ENCODE measurements at places on chromosomes 1 and 21.

DNA sequence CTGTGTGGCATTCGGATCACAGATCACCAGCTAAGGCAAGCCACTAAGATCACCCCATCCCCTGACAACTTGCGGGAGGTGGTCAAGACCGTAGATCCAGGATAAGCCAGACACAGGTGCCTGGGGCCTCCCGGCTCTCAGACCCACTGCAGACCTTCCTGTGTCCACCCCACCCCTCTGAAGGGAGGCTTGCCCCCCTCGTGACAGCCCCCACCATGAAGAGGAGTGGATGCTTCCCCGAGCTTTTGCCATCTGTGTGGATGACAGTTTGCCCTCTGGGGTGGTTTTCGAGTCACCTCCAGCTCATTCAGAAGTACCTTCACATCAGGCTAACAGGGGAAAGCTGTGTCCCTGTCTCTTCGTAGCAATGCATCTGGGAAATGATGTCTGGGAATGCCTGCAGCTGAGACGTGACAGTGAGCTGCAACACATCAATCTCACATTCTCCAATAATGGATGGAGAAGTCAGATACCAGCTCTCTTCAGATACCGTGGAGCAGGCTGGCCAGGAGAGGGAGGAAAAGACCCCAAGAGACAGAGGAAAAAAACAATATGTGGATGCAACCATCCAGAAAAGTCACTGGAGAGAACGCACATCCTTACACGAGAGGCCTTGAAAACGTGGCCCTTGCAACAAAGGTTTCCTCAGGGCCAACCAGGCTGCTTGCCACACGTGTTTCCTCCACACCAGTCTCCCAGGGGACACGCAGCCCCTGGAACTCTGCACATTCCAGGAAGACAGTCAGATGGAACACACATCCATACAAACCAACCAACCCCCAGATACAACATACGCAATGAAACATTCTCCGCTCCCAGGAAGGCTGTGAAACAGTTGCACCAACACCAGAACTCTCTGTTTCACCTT lies 20.4 kb upstream of the FHAD1 start:
- no peak for DNase-seq

DNA sequence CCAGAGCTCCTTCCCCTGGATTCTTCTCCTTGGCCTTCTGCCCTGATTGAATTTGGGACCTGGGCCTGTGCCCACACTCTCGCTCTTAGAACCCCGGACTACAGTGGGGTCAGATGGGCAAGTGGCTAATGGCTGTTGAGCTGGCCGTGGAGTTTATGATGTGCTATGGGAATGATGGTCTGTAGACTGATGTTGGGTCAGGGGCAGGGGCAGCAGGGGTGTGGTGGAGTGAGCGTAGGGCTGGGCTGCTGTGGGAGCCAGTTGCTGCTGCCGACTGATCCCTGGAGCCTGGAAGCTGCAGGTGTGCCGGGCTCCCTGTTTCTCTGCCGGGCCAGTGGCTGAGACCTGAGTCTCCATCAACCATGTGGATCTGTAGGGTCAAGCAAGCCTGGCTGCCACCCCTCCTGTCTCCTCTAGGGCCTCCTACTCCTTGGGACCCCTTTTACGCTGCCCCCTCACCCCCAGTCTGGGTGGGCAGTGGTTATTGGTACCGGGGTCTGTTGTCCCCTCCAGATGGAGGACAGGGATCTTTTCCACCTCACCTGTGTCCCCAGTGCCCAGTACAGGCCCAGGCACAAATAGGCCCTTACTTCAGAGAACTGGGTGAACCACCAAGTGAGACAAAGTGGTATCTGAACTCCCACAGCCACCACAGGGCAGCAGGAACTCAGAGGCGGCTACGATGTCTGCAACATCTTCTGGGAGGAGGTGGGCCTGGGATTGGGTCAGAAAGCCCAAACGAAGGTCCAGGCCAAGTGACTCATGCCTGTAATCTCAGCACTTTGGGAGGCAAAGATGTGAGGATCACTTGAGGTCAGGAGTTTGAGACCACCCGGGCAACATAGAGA lies 5.1 kb downstream of the PODN start:
- peak; percentile 5 for DNase-seq

DNA sequence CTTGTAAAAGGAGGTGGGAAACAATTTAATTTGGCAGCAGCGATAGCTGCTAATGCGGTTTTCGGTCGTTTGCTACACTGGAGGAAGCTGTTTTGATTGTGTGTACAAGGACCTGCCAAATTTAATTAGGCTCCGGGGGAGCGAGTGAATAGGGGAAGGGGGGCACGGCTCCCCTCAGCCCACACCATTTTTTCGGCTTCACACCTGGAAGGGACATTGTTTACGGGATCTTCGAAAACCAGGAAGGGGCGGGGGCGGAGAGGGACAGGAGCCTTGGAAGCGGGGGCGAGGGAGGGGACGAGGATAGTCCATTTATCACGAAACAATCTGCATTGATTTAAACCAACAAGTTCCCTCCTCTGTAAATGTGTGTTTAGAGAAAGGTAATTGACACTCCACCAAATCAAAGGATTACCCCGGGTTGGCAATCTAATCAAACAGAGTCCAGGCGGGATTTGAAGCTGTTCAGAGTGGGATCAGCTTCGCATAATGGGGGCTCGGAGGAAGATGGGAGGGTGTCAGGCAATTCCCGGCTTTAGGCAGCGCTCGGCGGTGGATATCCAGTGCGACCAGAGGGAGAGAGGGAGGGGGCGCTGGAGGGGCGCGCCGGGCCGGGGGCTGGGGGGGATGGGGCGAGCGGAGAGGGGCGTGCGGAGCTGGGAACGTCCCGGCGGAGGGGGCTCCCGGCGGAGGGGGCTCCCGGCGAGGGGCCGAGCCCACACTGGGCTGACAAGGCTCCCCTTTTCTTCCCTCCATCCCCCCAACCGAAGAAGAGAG lies 9.8 kb downstream of the PAX7 start:
- DNase-seq, result no peak

DNA sequence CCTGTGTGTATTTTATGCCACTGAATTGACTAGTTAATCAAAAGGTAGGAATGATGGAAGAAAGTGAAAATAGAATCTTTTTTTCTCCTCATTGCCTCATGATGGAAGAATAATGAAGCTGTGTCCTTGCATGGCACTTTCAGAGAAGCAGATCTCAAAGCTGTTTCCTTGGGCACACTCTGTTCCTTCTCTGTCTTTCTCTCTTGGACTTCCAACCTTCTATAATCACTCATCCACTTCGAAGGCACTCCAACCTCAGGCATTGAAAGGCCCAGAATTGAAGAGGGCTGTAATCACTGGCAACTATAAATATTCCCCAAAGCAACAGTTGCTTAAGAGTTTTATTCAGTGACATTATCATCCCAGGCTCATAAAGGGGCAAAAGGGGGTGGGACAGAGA lies 31.1 kb upstream of the DNASE2B start:
- DNase-seq, result no peak

DNA sequence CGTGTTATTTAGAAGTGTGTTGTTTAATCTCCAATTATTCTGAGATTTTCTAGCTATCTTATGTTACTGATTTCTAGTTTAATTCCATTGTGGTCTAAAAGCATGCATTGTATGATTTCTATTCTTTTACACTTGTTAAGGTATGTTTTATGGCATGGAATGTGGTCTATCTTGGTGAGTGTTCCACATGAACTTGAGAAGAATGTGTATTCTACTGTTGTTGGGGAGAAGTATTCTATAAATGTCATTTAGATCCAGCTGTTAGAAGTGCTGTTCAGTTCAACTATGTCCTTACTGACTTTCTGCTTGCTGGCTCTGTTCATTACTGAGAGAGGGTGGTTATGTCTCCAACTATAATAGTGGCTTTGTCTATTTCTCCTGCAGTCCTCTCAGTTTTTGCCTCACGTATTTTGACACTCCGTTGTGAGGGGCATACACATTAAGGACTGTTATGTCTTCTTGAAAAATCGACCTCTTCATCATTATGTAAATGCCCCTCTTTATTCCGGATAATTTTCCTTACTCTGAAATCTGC lies 12.0 kb upstream of the PLA2G5 start:
- no peak for DNase-seq

DNA sequence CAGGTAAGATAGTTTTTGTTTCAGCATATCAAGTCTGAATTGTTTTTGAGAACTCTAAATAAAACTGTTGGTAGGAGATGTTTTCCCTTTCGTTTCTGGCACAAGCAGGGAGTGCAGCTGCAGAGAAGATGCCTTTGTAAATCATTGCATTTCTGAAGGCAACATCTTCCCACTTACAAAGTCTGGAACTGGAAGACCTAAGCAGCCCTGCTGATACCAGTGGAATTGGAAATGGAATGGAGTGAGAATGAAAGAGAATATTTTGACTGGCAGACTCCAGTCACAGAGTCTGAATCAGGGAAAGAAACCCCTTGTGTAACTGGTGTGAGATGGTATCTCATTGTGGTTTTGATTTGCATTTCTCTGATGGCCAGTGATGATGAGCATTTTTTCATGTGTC lies 815.6 kb downstream of the LTN1 start:
- DNase-seq, result no peak

- no peak for DNase-seq
Observed at GRCh38 chr1:21143752-21144151, 32.9 kb downstream of the EIF4G3 start.

GRCh38 chr1:168287237-168287664 lies 6.6 kb downstream of the TBX19 start:
- DNase-seq, result no peak

- DNase-seq, result no peak
Observed at GRCh38 chr1:24195136-24195535, 8.0 kb upstream of the IFNLR1 start.

GRCh38 chr21:35284199-35284598 lies 235.1 kb upstream of the RUNX1 start:
- DNase-seq, result no peak

GRCh38 chr1:237112663-237113062 lies 70.7 kb downstream of the RYR2 start:
- DNase-seq, result no peak

DNA sequence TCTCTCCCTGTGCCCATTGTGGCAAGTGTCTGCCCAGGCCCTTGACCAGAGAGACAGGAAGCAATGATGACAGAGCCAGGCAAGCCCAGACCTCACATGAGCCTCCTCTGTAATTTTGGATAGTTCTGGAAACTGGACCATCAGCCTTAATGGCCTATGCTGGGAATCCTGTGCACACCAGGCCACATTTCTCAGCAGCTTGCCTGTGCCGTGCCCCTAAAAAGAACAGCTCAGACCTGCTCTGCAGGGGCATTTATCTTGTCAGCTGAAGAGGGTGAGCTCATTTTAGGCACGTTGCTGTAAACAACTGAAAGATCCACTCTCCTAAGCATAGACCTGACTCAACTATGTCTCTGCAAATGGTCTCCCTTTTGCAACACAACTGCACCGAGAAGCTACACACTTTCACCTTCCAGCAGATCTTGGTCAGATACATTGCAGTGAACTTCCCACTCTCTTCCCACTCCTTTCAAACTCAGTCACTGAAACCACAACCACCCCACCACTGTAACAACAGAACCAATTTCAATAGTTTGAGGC lies 53.5 kb upstream of the BACH1 start:
- DNase-seq, result no peak

- DNase-seq, result no peak
Observed at GRCh38 chr1:229129301-229130027, 141.4 kb upstream of the RAB4A start.

DNA sequence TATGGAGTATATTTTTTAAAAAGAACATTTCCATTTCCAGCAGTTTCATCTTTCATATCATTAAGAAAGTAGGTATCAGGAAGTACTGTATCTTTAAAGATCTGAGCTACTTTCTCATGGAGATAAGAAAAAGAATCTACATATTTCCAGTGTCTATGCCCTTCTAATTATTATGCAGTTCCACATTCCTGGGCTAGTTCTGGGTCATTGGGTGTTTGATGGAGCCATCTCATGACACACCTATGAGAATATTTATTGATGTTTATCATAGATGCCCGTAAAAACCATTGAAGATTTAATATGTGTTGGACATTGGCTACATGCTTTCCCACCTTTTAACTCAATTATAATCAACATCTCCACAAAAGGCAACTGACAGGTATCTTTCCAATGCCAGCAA lies 21.0 kb downstream of the LCE4A start:
- DNase-seq, result no peak

GRCh38 chr1:197778366-197778945 lies 3.2 kb upstream of the DENND1B start:
- DNase-seq, result no peak

DNA sequence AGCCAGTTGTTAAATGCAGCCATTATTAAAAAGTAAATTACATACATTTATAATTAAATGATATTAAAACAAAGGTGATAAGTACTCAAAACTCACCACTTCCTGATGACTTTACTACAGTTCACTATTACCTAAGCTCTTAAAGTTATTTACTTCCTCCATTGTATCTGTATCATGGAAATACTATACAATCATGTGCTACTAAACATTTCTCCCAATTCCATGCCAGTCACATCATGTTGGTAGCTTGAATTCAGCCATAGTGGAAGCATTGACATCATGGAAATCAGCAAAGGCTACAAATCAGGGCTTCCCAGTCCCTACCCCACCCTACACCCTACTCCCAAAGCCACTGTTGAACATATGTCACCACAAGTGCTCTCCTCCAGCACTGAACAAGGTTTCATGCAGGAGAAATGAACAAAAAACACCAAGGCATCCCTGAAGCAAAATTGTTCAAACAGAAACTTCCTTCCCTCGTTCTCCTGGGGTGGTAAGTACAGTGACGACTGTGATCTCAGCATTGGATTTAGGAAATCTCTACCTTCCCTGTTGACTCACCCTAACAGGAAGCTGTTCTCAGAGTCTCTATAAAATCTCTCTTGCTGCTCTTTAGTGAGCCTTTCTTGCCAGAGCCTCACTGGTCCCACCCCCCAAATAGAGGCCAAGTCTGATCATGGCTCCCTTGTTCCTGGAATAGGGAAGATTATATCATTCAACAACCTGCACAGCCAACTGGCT lies 12.7 kb downstream of the VSIG8 start:
- no peak for DNase-seq

DNA sequence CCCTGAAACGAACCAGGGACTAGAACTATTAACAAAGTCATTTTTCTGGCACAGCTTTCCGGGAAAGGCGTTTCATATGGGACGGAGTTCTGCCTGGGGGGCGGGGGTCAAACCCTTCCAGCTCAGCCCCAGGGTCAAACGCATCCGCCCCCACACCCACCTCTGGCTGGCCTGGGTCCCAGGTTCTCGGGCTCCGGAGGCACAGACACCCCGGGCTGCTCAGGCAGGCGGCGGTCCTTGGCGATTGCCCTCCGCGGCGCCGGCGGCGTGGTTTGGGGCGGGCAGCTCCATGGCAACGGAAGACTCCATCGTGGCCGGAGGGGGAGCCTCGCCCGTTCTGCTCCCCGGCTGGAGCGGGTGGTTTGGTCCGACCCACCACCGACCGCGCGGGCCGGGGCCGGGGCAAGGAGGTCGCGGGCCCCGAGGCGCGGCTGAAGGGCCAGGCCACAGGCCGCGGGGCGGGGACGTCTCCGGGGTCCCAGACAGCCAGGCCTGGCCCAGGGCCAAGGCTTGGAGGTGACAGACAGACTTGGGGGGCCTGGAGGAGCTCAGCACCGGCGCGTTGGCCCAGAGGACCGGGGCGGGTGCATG lies at the start of gene CFAP74:
CFAP74 (minus strand) TSS at position 246 of the 591 bp plus-strand sequence. CDS start 12,830 bp downstream, outside the sequence.
- DNase-seq, result no peak

GRCh38 chr1:29365906-29366670 lies 129.8 kb downstream of the PTPRU start:
- DNase-seq, result no peak

- DNase-seq, result no peak
Observed at GRCh38 chr1:1420654-1421141, 378 bp downstream of the ANKRD65 start.

GRCh38 chr1:174963529-174964125 lies 36.1 kb upstream of the CACYBP start:
- no peak for DNase-seq
